ENCODE measurements at places on chromosomes 7 and 10.

DNA sequence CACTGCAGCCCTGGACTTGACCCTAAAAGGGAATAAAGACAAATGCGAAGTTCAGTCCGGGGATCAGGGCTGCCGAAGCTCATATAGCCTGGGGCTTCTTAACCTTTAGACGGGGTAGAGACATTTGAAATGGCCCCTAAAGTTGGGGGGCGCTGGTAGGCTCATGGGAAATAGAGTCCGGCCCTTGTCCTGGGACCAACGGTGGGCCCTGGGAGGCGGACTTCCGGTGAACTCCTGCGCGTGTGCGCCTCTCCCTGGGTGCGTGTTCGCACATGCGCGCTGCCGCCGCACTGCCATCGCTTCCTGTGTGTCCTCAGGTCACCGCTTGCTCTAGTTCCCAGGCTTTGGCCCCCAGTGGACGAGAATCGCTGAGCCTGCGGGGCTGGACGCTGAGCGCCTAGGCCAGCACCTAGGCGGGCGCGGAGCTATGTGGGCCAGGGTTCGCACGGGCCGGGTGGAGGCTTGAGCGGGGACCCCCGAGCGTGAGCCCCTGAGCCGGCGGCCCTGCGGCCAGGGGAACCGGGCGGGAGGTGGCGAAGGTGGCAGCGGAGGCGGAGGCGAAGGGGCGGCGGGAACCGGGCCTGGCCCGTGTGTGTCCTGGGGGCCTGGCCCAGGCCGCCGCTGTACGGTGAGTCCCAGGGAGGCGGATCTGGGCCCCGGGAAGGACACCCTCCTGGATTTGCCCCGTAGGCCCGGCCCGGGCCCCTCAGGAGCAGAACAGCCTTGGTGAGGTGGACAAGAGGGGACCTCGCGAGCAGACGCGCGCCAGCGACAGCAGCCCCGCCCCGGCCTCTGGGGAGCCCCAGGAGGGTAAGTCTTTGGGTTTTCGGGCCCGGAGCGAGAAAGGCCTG lies 23.0 kb upstream of the ZNF12 start:
- DNase-seq, result peak; percentile 73

- DNase-seq, result no peak
Observed at GRCh38 chr7:137869260-137869659, 22.5 kb upstream of the DGKI start.

DNA sequence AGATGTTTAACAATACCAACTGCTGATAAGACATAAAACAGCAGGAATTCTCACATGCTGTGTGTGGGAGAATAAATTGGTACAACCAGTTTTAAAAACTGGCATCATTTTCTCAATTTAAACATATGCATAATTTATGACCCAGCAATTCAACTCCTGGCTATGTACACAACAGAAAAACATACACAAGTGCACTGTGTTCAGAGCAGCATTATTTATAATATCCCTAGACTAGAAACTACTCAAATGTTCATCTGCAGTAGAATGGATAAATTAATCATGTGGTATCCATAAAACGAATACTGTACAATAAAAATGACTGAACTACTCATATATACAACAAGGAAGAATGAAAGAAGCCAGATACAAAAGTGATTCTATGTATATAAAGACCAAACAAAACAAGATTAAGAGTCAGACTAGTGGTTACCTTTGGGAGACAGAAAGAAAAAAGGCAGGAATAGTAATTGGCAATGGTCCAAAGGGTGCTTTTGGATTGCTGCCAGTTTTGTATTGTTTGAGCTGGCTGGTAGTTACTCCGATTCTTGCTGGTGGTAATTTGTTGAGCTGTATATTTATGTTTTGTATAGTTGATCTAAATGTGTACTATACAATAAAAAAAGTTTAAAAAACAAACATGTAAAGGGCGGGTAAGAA lies 306.0 kb downstream of the TFEC start:
- DNase-seq, result no peak

GRCh38 chr7:2953099-2953498 lies 90.6 kb downstream of the CARD11 start:
- no peak for DNase-seq

DNA sequence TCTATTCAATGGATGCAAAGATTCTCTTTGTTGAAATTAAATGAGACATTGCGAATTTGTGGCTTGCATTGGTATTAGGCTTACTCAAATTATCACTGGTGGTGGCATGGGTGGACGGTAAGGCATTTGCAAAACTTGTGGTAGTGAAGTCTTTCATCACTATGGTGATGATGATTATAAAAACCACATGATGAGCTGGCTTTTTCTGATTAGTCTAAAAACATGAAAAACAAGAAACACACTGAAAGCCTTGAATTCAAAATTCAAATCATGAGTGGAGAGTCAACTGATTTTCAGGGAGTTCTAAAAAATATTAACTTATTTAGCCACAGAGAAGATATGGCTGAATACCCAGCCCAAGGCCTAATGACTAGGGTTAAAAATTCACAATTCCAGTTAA lies 99.8 kb upstream of the HGF start:
- DNase-seq, result no peak

DNA sequence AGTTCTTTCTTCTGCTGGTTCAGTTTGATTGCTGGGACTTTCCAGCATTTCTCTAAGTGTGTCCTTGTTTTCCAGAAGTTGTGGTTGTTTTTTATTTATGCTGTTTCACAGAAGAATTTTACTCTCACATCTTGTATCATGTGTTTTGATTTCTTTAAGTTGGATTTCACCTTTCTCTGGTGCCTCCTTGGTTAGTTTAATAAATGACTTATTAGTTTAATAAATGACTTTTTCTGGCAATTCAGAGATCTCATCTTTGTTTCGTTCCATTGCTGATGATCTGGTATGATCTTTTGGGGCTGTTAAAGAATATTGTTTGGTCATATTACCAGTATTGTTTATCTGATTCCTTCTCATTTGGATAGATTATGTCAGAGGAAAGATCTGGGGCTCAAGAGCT lies 59.8 kb upstream of the CYP2C9 start:
- no peak for DNase-seq

DNA sequence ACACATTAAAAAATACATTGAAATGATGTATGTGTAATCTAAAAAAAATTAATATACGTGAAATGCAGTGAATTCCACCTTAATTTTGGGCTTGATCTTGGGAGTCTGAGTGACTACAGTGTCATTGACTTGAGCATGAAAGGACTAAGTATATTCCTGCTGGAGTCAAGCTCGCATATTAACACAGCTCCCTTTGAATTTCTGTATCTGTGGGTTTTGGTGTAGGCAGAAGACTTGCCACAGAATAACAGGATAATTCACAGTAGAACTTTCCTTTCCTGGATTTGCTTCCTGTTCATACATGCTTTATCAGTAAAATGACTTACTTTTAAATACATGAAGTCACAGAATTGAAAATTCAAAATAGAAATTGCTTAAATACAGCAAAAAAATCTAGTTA lies 55.3 kb downstream of the PPP1R9A start:
- DNase-seq, result no peak

GRCh38 chr7:55365205-55365674 lies at the start of gene LANCL2:
Gene LANCL2, plus strand, starts transcription at chr7:55365337. Its CDS starts 689 bp downstream, at chr7:55366026.
- no peak for DNase-seq

GRCh38 chr10:113126229-113127201 lies 176.5 kb downstream of the TCF7L2 start:
- DNase-seq, result peak; percentile 16

GRCh38 chr10:44660271-44660670 lies 250.9 kb upstream of the TMEM72 start:
- no peak for DNase-seq

GRCh38 chr10:119166564-119166963 lies 1.1 kb upstream of the SFXN4 start:
- no peak for DNase-seq

- DNase-seq, result no peak
Observed at GRCh38 chr7:19526639-19527038, 182.2 kb downstream of the POLR1F start.

- no peak for DNase-seq
Observed at GRCh38 chr7:29063872-29064271, 82.5 kb downstream of the CPVL start.

DNA sequence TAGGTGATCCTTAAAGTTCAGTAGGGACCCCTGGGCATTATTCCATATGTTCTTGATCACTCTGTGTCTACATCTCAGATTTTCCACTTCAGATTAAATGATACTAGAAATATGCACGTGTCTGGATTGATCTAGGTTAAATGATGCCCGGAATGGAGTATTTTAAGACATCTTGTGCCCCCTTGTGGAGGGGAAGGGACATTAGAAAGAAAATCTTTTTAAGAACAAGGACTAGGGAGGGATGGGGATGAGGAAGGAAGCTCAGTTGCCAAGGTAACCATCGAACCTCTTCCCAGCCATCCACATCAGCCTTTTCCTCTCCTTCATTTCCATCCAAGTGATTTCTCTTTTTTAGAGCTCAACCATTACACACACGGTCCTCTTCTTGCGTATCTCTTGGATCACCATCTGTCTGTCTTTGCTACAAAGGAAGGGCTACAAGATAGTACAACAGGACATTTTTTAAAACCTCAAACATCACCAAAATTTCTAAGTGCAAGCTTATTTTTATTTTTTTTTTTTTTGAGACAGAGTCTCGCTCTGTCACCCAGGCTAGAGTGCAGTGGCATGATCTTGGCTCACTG lies 40.5 kb downstream of the PRSS2 start:
- DNase-seq, result no peak

GRCh38 chr7:44278451-44279161 lies 46.8 kb downstream of the CAMK2B start:
- DNase-seq, result no peak

- DNase-seq, result no peak
Observed at GRCh38 chr7:1552200-1552599, 3.8 kb downstream of the TMEM184A start.

DNA sequence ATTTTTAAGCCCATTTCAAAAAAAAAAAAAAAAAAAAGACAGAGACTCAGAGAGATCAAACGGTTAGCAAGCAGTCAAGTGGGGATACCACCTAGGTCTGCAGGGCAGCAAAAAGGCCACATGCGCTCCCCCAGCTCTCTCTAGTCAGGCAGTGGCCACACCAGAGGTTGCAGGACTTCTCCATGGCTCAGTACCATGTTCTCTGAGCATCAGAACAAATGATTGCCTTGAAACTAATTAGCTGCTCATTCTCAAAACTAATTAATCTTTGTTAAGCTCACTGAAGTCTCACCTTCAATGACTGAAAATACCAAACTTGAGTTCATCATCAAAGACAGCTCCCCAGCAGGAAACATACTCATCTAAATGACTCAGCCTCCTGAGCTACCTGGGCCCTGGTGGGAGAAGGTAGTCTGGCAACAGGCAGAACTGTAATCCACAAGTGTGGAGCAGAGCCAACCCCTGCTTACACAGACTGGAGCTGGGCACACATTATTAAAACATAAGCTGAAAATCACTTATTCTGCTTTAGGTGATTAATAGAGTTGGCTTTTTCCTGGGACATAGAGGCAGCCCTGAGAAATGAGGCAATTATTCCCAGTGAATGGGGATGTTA lies 319.6 kb downstream of the GRID1 start:
- no peak for DNase-seq

DNA sequence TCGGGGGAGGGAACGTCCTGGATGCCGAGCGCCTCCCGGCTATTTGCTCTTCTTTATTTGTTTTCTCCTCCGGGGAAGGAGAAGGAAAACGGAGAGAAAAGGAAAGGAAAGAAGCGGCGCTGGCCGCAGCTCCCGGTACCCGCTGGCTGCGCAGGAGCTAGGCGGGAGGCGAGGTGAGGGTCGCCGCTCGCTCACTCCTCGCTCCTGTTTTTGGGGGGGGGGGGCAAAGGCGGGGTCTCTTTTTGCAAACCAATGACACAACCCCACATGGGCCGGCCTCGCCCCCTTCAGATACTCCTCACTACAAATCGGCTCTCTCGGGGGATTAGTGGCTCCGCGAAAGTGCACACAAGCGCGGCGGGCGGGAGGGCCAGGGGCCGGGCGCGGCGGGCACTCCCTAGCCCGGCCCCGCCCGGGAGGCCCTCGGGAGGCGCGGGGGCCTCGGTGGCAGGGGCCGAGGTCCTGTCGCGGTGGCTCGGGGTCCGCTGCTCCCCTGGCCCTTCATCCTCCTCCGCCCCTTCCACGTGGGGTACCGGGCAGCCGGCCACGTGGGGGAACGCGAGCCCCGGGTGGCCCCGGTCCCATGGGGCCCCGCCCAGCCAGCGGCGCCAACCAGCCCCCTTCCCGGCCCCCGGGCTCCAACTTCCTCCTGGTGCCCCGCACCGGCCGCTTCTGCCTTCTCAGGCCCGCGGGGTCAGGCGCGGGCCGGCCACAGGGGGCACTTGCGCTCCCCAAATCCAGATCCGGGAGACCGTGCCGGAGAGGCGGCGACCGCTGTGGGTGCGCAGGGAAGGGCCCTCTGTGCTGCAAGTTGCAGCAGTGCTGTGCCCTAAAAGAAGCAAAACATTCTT lies 718 bp upstream of the CTBP2 start:
- no peak for DNase-seq

- DNase-seq, result no peak
Observed at GRCh38 chr10:69795242-69795934, 6.3 kb upstream of the COL13A1 start.

DNA sequence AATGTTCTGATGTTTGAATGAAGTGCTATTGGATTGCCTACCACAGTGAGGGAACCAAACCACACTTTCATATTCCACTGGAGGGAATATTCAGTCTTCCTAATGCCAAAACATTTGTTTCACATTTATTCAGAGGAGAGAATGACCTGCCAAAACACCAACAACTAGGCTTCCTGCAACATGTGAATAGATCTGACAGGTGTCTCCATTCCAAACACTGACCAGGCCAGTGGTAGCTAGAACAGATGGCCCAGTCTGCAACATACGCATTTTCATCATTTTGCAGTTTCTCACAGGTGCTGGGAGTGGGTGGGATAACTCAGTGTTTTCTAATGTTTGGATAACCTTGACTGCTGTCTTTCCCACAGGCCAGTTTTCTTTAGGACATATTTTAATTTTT lies 110.0 kb downstream of the RELN start:
- no peak for DNase-seq

GRCh38 chr10:8187171-8187666 lies 132.7 kb downstream of the GATA3 start:
- DNase-seq, result no peak

DNA sequence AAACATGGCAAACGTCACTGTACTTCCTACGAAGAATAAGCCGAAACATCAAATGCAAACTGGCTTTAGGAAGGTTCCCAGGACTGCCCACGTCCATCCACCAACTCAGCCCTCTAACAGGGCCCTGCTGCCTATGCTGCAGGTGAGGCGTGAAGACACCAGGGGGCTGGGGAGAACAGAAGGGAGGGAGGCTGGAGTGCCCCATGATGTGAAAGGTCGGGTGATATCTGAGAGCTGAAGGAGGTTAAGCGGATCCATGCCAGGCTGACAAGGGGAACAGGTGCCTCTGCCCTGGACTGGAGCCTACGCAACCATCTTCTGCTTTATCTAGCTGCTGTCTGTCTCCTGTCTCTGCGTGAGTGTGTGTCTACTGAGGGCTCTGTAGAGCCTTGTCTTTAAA lies 40.2 kb upstream of the ATP6V0A4 start:
- no peak for DNase-seq

Measured in activated effector memory CD4-positive, alpha-beta T cell treated with Interleukin-2 at 50 U/mL for 16 hours (primary cell).